ENCODE measurements at places on chromosomes 2 and 18.

- DNase-seq: no peak
Measured at GRCh38 chr2:186307871-186308270, 178.2 kb upstream of the ZC3H15 start.

DNA sequence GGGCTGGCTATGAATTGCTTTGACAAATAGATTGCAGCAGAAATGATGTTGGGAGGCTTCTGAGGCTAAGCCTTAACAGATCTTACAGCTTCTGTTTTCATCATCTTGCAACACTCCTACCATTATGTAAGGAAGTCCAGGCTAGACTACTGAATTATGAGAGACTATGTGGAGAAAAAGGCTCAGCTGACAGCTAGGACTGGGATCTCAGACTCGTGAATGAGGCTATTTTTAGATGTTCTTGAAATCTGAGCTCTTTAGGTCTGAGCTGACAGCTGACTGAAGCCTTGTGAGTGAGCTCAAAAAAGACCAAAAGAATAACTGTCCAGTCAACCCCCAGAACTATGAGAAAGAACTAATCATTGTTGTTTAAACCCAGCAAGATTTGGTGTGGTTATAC is 70.3 kb downstream of the VWC2L start:
- no peak for DNase-seq

DNA sequence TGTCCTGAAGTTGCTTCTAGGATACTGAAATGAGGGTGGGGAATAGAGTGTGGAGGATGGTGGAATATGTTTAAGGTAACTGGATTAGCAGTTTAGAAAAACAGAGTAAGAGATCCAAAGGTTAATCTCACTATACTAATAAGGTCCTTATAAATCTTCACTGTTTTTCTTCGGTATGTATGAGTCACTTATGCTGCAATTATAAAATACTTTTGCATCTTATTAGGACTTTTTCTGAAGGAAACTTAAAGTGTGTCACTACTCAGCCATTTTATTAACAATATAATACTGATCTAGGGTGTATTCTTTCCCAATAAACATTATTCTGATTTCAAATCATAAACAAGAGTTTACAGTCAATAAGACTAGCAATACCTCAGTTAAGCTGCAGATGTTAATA is 182.3 kb downstream of the ZNF521 start:
- DNase-seq: no peak

DNA sequence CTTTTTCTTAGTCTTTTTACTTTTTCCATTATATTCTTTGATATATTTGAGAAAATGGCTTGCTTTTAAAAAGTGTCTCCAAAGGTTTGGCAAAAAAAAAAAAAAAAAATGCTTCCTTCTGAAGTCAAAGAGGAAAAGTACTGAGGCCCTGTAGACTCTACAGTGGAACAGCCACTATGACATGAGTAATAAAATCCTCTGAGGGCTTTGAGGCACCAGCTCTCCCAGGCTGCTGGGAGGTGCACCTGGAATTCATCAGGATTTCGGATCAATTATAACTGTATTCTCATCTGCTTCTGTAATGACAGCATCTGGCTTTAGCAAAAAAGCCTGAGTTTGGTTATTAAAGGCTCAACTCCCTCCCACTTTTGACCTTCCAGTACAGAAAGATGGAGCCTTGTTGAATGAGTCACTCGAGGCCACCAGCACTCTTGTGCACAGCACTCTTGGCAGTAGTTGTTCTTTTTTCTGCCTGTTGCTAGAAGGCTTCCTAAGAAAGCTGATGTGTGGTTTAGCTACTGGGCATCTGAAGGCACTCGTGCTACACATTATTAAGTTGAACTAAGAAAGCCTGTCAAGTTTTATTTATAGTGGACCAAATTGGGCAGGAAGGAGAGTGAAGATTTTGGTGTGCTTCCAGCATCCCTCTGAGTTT is 131.3 kb downstream of the PRPF40A start:
- no peak for DNase-seq

- no peak for DNase-seq
Measured at GRCh38 chr18:68233018-68233417, 481.9 kb downstream of the TMX3 start.

DNA sequence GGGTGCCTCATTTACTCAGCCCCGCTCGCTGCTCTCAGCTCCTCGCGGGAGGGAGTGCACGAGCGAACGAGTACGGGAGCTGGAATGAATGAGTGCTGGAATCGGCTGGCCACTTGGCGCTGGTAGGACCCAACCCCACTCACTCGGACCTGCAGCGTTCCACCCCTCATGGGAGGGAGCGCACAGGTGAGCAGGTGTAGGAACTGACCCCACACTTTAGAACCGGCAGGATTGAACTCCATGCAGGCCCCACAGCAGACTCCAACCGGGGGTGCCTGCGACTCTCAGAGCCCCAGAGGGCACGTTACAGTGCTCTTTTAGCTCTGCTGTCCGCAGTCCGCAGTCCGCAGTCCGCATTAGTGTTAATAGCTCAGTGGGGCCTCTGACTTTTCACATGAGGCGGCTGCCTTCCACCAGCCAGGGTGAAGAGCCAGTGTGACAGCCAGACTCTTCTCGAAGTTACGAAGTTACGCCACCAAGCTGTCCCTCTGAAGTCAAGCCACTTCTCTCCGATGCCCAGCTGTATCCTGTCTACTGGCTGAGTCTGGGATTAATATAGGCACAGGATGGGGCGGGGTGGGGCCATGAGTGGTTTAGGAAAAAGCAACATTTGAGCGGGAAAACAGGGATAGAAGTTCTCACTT is 102.7 kb upstream of the ARHGAP15 start:
- DNase-seq: no peak

GRCh38 chr18:35415511-35416073 is 38.5 kb upstream of the ZNF396 start:
- DNase-seq: no peak

GRCh38 chr18:6795307-6795706 is 65.8 kb downstream of the ARHGAP28 start:
- no peak for DNase-seq

- peak; percentile 4 for DNase-seq
Measured at GRCh38 chr2:3780477-3781402, 77.4 kb downstream of the DCDC2C start.

- DNase-seq: no peak
Measured at GRCh38 chr2:28457237-28457636, 38.6 kb upstream of the PLB1 start.

- DNase-seq: no peak
Measured at GRCh38 chr2:4073026-4073569, 369.7 kb downstream of the DCDC2C start.

DNA sequence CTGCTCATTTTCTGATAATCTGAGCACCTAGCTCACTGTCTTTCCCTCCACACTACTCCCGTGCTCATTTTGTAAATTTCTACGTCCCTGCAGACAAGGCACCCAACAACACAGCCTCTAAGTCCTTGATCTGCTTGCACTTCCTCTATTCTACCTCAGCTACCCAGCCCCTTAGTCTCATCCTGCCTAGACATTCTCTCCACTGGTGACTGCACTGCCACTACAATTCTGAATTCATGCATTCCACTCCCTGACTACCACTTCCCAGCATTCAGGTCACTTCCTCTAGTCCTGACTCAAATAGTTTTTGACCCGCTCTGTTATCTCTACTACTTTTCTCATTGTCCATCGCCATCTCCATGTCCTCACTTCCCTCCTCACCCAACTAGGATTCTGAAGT is 155.7 kb downstream of the DYM start:
- DNase-seq: no peak

- DNase-seq: no peak
Measured at GRCh38 chr2:128547667-128548066, 229.0 kb upstream of the HS6ST1 start.

Measured in stimulated activated CD8-positive, alpha-beta memory T cell treated with anti-CD3 and anti-CD28 coated beads, Interleukin-7, amount 100 ng/mL, for 1 hour (primary cell).